HL-60 (cell line): ENCODE measurements at places on chromosomes 3 and 15.

GRCh38 chr3:79329154-79329553, 438.6 kb downstream of the ROBO1 start:
- DNase-seq, result no peak

GRCh38 chr3:195932418-195933043, 24.2 kb upstream of the TNK2 start:
- DNase-seq, result no peak

- no peak for DNase-seq
These were observed 149.4 kb downstream of the ADAMTS17 start for GRCh38 chr15:100192097-100193080.

- DNase-seq, result no peak
These were observed 461.8 kb downstream of the MAGI1 start for GRCh38 chr3:65576966-65577365.

GRCh38 chr3:169389211-169389924, 274.1 kb downstream of the MECOM start:
- DNase-seq, result no peak

GRCh38 chr3:184284696-184285095, 8.9 kb downstream of the ECE2 start:
- peak; percentile 62 for DNase-seq
